ENCODE measurements at places on chromosomes 6 and 20. TPM values are rescaled to one million over a fixed set of nuclear protein-coding genes. Genes with fewer than 3 reads are reported as not detected.

Gene KHDC1L
- not detected for total RNA-seq

Gene PTPRT
- 0.56 TPM for total RNA-seq

Gene LST1
- total RNA-seq: not detected

Gene SLC17A3
- not detected for total RNA-seq

Gene PLN
- not detected for total RNA-seq

Gene SLC22A23
- total RNA-seq: 12.5 TPM

Gene GNMT
- 1.5 TPM for total RNA-seq

Gene TREM2
- not detected for total RNA-seq

Gene CRIP3
- 2.0 TPM for total RNA-seq

Gene RNF182
- total RNA-seq: 3.0 TPM

Gene CD93
- total RNA-seq: 0.44 TPM

- no peak for DNase-seq
- no peaks in the 10 kb centered on the region for H3K27me3 ChIP-seq
- peaks cover 18% of the 10 kb centered on the region for H3K4me1 ChIP-seq
Observed at GRCh38 chr20:58310291-58310782, 822 bp downstream of the RAB22A start.

GRCh38 chr20:56848561-56848960 lies 219.5 kb downstream of the TFAP2C start:
- H3K27ac ChIP-seq: no peak overlapping the region
- no peaks in the 10 kb centered on the region for H3K36me3 ChIP-seq
- H3K4me1 ChIP-seq: peaks cover 12% of the 10 kb centered on the region
- peaks cover 50% of the 10 kb centered on the region for H3K27me3 ChIP-seq

GRCh38 chr6:16857969-16858592 lies 96.8 kb upstream of the ATXN1 start:
- H3K4me3 ChIP-seq: no peak overlapping the region
- H3K4me1 ChIP-seq: no peaks in the 10 kb centered on the region
- H3K27me3 ChIP-seq: no peaks in the 10 kb centered on the region
- no peaks in the 10 kb centered on the region for H3K36me3 ChIP-seq
- no peak overlapping the region for H3K27ac ChIP-seq

GRCh38 chr20:39822667-39823066 lies 860.5 kb downstream of the DHX35 start:
- H3K27ac ChIP-seq: no peak overlapping the region
- no peak overlapping the region for H3K4me3 ChIP-seq
- no peaks in the 10 kb centered on the region for H3K4me1 ChIP-seq
- DNase-seq: no peak
- H3K27me3 ChIP-seq: no peaks in the 10 kb centered on the region

DNA sequence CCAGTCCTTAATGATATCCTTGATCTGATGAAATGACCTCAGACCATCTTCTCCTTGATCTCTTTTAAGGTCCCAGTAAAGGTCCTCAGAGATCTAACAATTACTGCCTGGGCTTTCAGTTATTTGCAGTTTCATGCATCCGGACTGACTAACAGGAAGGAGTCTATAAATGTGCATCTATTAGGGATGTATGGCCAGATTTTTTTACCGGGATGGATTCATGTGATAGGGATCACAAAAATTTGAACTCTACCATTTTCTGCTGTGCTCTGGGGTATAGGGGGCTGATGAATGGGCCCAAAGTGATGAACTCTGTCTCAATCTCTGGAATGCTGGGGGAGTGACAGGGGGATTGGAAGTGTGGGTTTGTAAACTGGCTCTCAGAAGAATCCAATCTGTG lies 36.2 kb upstream of the SCUBE3 start:
- no peaks in the 10 kb centered on the region for H3K27me3 ChIP-seq
- H3K4me1 ChIP-seq: peaks cover 25% of the 10 kb centered on the region
- DNase-seq: no peak

GRCh38 chr6:14635195-14635594 lies 517.6 kb downstream of the CD83 start:
- DNase-seq: no peak
- H3K4me1 ChIP-seq: peaks cover 22% of the 10 kb centered on the region
- no peak overlapping the region for H3K27ac ChIP-seq
- no peaks in the 10 kb centered on the region for H3K36me3 ChIP-seq
- peaks cover 14% of the 10 kb centered on the region for H3K27me3 ChIP-seq
- H3K4me3 ChIP-seq: no peak overlapping the region

DNA sequence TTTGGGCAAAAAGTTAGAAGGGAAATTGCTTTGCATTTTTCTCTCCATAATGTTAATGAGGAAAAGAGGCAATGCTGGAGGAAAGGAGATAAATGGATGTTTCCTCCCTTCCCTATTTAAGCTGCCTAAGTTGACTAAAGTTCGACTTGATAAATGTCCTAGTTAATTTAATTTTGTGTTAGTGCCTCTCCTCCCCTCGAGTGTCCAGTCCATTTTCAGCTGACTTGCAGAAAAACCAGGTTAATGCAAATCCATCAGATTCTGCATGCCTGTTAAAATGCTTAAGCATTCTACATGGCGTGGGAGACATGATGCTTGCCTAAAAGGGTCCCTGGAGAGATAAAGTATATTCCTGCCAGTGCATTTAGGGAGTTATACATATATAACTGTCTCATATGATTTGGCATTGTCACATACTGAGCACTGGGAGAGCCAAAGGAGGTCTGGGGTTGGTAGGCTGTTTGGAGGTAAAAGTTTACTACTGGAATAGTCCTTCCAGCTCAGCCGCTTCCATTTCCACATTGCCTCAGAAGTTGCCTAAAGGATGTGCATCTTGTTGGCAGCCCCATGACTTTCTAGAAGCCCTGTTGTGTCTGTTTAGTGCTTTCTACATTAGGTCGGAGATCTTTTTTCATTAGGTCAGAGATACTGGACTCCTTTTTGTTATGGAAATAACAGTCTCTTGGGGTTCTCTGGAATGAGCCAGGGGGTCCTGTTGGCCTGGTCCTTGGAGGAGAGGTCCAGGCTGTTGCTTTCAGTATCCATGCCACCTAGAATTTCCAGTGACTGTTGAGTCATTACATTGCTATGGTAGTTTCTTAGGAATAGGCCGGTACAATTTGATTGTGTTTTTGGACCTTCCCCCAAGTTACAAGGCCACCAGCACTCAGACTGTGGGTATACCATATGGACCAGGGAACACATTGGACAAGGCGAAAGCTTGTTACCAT lies 30.4 kb downstream of the JARID2 start:
- no peak overlapping the region for H3K27ac ChIP-seq
- H3K27me3 ChIP-seq: no peaks in the 10 kb centered on the region
- DNase-seq: no peak
- H3K36me3 ChIP-seq: no peaks in the 10 kb centered on the region

GRCh38 chr20:46810448-46811223 lies 84.0 kb upstream of the EYA2 start:
- H3K4me1 ChIP-seq: peaks cover 11% of the 10 kb centered on the region
- H3K27ac ChIP-seq: no peak overlapping the region
- H3K4me3 ChIP-seq: no peak overlapping the region
- DNase-seq: no peak

GRCh38 chr6:102438171-102438570 lies 1044.7 kb downstream of the GRIK2 start:
- no peak overlapping the region for H3K4me3 ChIP-seq
- H3K27me3 ChIP-seq: no peaks in the 10 kb centered on the region
- H3K36me3 ChIP-seq: no peaks in the 10 kb centered on the region
- DNase-seq: no peak

DNA sequence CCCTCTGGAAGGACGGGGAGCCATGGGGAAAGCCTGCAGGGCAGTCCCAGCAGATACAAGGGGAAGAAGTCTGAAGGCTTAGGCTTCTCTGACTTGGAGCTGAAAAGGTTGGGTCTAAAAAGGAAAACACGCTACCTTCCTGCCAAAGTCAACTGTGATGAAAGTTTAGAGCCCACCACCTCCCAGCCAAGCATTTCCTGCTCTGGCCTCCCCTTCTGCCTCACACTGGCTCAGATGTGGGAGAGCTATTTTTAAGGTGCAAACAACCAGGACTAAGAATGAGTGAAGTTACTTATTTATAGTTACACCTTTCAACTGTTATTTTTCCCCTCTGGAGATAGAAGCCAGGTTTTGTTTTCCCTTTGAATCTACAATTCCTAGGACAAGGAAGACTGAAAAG lies 21.2 kb downstream of the NEDD9 start:
- H3K36me3 ChIP-seq: peaks cover 25% of the 10 kb centered on the region
- H3K4me3 ChIP-seq: no peak overlapping the region
- no peak for DNase-seq
- peaks cover 57% of the 10 kb centered on the region for H3K4me1 ChIP-seq
- H3K27ac ChIP-seq: no peak overlapping the region

DNA sequence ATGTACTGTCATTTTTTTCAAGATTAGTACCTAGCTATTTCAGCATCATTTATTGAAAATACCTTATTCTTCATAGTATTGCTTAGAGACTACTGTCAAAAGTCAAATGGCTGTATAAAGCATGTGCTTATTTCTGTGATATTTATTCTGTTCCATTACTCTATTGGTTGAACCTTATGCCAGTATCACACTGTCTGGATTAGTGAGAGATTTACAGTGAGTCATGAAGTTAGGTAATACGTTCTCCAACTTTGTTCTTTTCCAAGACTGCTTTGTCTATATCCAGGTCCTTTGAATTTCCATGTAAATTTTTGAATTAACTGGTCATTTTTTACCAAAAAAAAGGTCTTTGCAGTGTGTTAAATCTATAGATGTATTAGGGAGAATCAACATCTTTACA lies 18.6 kb upstream of the RNF217 start:
- H3K36me3 ChIP-seq: no peaks in the 10 kb centered on the region
- no peak overlapping the region for H3K4me3 ChIP-seq
- no peak for DNase-seq
- no peaks in the 10 kb centered on the region for H3K4me1 ChIP-seq
- no peaks in the 10 kb centered on the region for H3K27me3 ChIP-seq

DNA sequence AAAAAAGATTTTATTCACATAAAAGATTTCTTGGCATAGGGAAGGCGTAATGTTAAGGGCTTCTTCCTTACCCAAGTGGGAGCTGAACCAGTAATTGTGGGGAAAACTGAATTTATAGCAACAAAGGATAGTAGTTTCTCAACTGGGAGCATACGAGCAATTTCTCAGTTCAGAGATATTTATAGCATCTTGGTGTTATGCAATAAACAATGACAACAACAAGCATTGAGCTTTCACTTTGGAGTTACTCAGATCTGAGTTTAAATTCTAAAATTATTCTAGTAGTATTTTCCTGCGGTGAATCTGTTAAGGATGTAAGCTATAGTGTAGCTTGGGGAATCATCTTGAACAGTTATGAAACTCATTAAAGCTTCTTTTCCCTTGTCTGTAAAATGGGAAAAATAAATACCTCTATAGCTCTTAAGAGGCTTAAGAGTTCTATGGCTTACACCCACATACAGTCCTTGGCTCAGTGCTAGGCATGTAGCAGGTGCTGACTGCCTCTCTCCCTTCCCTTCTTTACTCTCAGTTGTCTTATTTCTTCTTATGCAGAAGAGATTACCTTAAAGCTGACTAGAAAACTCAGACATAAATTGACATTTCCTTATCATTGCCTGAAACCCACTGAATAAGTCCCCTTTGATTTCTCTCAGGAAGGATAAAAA lies 58.8 kb downstream of the SAMD5 start:
- no peak for DNase-seq
- no peaks in the 10 kb centered on the region for H3K27me3 ChIP-seq
- no peaks in the 10 kb centered on the region for H3K36me3 ChIP-seq
- no peaks in the 10 kb centered on the region for H3K4me1 ChIP-seq

- no peak for DNase-seq
- H3K27ac ChIP-seq: no peak overlapping the region
- peaks cover 6% of the 10 kb centered on the region for H3K4me1 ChIP-seq
- H3K4me3 ChIP-seq: no peak overlapping the region
- no peaks in the 10 kb centered on the region for H3K36me3 ChIP-seq
Observed at GRCh38 chr20:59441860-59442810, 141.7 kb downstream of the EDN3 start.

GRCh38 chr6:26273673-26274588 lies 91.1 kb upstream of the BTN3A2 start:
- DNase-seq: no peak
- peaks cover 10% of the 10 kb centered on the region for H3K27me3 ChIP-seq
- H3K27ac ChIP-seq: no peak overlapping the region
- no peak overlapping the region for H3K4me3 ChIP-seq
- peaks cover 1% of the 10 kb centered on the region for H3K36me3 ChIP-seq

GRCh38 chr20:10671221-10671918 lies 2.4 kb downstream of the JAG1 start:
- peak overlapping the region; percentile 88 for H3K4me3 ChIP-seq
- H3K36me3 ChIP-seq: peaks cover 7% of the 10 kb centered on the region
- no peak overlapping the region for H3K27ac ChIP-seq
- peak; percentile 44 for DNase-seq
- H3K27me3 ChIP-seq: no peaks in the 10 kb centered on the region
- H3K4me1 ChIP-seq: peaks cover 66% of the 10 kb centered on the region

DNA sequence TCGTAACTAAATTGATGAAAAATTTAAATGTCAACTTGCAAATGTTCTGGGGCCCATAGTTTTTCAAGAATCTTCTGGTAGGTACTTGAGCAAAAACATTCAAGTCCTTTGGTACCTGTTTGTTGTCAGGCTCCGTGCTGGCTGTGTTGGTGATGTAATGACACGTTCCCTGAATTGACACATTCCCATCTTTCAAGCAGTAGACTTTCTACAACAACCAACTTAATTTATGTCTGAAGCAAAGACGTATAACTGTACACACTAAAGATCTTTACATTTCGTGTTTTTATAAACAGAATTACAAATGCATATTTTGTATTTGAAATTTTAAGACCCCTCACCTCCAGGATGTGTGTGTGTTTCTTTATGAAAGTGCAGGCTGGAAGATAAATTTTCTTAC lies 49.5 kb downstream of the NCOA3 start:
- H3K4me1 ChIP-seq: peaks cover 12% of the 10 kb centered on the region
- no peak overlapping the region for H3K27ac ChIP-seq
- no peaks in the 10 kb centered on the region for H3K27me3 ChIP-seq

- H3K36me3 ChIP-seq: peaks cover 5% of the 10 kb centered on the region
- peaks cover 11% of the 10 kb centered on the region for H3K4me1 ChIP-seq
- no peak overlapping the region for H3K27ac ChIP-seq
Observed at GRCh38 chr6:38079107-38079506, 259.6 kb downstream of the ZFAND3 start.

- H3K36me3 ChIP-seq: peaks cover 18% of the 10 kb centered on the region
- no peak overlapping the region for H3K4me3 ChIP-seq
- no peak for DNase-seq
Observed at GRCh38 chr6:166598441-166599138, 12.1 kb upstream of the RAMACL start.

- H3K27ac ChIP-seq: no peak overlapping the region
- DNase-seq: no peak
- H3K4me3 ChIP-seq: no peak overlapping the region
- no peaks in the 10 kb centered on the region for H3K36me3 ChIP-seq
- H3K4me1 ChIP-seq: peaks cover 17% of the 10 kb centered on the region
Observed at GRCh38 chr6:159595173-159595572, 97.9 kb downstream of the SOD2 start.

- H3K4me3 ChIP-seq: peak overlapping the region; percentile 88
- no peak for DNase-seq
- H3K36me3 ChIP-seq: no peaks in the 10 kb centered on the region
- peaks cover 20% of the 10 kb centered on the region for H3K4me1 ChIP-seq
Observed at GRCh38 chr6:108260126-108260808, 573 bp downstream of the SNX3 start.

GRCh38 chr6:31597006-31597405 lies 4.2 kb upstream of the NCR3 start:
- no peaks in the 10 kb centered on the region for H3K36me3 ChIP-seq
- DNase-seq: no peak
- peaks cover 6% of the 10 kb centered on the region for H3K4me1 ChIP-seq
- no peak overlapping the region for H3K27ac ChIP-seq
- no peak overlapping the region for H3K4me3 ChIP-seq

GRCh38 chr6:150627585-150628025 lies 27.9 kb downstream of the PLEKHG1 start:
- no peaks in the 10 kb centered on the region for H3K27me3 ChIP-seq
- H3K4me3 ChIP-seq: no peak overlapping the region
- no peak for DNase-seq

- no peak overlapping the region for H3K27ac ChIP-seq
- no peak overlapping the region for H3K4me3 ChIP-seq
Observed at GRCh38 chr6:94462231-94462630, 1042.9 kb upstream of the EPHA7 start.

Data from neural crest cell (in vitro differentiated cells).